CD4-positive, CD25-positive, alpha-beta regulatory T cell (primary cell): ENCODE measurements at places on chromosomes 12 and 14. TPM values are rescaled to one million over a fixed set of nuclear protein-coding genes. Genes with fewer than 3 reads are reported as not detected.

Gene ACACB
- total RNA-seq, result 23.5 TPM

- DNase-seq, result no peak
Observed at GRCh38 chr12:57735198-57735855, 3.2 kb downstream of the AGAP2 start.

- DNase-seq, result no peak
Observed at GRCh38 chr12:99004799-99005466, 359.8 kb downstream of the APAF1 start.

Gene RDH16
- 0.79 TPM for total RNA-seq

GRCh38 chr14:90742252-90742651, 74.0 kb downstream of the TTC7B start:
- no peak for DNase-seq

GRCh38 chr12:69062621-69063237, 129.8 kb upstream of the CPM start:
- no peak for DNase-seq

- DNase-seq, result no peak
Observed at GRCh38 chr12:128543460-128543859, 276.5 kb downstream of the TMEM132C start.

- DNase-seq, result peak; percentile 29
Observed at GRCh38 chr12:94769047-94769420, 118.7 kb upstream of the TMCC3 start.

DNA sequence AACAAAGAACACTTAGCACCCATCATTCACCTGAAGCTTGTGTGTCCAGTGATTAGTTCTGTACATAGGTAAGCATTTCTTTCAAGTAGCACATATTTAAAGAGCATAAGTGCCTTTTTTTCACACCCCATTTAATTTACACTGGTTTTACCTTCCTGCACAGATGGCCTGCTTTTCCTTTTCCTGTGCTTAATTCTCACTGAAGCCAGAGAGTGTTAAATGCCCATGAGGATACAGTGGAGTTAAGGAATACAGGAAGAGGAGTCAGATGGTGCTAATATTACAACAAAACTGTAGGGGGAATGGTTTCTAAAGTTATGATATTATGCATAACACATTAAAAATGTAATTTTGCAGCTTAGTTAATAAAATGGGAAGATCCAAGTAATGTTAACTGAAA, 31.0 kb upstream of the SLC38A1 start:
- no peak for DNase-seq

DNA sequence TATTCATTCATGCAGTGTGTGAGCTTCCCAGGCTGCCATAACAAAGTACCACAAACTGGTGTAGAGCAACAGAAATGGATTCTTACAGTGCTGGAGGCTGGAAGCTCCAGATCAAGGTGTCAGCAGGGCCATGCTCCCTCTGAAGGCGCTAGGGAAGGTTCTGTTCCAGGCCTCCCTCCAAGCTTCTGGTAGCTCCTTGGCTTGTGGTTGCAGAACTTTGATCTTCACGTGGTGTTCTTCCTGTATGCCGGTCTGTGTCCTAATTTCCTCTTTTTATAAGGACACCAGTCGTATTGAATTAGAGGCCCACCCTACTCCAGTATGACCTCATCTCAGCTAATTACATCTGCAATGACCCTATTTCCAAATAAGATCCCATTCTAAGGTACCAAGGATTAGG, 3.1 kb downstream of the OTUB2 start:
- DNase-seq, result no peak

GRCh38 chr12:88946372-88946997, 366.2 kb upstream of the KITLG start:
- no peak for DNase-seq

DNA sequence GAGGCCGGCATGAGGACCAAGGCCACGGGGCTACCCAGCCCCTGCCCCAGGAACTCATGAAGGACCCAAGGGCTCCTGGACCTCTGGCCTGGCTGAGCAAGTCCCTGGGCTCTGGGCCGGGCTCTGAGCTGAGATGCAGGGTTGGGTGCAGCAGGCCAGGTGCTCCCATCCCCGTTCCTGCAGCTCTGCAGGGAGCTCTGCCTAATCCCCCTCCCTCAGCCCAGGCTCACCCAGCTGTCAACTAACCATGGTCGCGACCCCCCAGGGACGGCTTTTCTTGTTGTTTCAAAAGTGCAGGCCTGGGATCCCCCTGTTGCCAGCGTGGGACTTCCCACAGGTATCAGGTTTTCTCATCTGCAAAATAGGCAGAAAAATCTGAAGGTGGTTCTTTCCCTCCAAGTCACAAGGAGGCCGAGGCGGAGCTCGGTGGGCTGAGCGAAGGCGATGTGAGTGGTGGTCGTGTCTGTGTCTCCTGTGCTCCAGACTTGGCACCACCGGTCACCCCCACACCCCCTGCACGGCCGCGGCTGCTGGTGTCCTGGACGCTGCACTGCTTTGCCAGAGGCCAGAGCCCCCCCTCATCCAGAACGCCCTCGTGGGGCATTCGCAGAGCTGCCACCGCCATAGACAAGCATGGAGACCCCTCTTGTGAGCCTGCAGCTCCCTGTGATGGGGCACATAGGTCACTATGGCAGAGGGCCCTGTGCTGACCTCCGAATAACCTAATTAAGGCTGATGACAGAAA, 22.5 kb upstream of the GALNT9 start:
- no peak for DNase-seq

DNA sequence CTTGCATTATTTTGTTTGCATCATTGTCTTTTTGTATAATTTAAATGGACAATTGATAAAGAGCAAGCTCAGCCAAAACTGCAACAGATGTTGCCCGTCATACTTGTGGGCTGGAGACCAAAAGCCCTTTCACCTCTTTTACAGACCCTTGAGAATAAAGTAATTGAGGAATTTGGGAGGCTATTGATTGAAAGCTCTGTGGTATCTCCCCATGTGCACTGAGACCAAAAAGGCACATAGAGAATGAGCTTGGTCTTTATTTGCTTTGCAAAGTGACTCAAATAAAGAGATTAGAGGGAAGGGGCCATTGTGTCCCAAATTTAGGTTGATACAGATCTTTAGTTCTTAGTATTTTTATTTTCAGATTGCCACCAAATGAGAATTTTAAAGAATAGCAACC, 617.6 kb downstream of the TRHDE start:
- DNase-seq, result no peak

GRCh38 chr14:64708148-64709004, 4.2 kb downstream of the PLEKHG3 start:
- DNase-seq, result no peak
